GDM1 (cell line): ENCODE measurements at places on chromosomes 2 and 18.

DNA sequence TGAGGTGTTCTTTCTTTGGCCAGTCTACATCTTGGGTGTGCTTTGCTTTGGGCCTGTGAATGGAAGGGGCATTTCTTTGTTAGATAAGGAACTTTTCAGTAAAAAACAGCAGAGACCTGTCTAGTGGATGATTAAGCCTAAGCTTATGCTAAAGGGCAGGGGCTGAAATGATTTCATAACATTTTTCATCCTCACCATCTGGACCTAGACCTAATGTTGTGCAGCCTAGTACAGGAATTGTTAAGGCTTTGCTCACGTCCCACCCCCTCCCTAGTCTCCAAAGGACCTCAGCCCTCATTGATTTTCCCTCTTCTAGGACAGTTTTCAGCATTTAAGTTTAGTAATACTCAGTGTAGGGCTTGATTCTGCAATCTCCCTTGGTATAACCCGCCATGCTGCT is 111.8 kb downstream of the PRKCE start:
- DNase-seq, result no peak

DNA sequence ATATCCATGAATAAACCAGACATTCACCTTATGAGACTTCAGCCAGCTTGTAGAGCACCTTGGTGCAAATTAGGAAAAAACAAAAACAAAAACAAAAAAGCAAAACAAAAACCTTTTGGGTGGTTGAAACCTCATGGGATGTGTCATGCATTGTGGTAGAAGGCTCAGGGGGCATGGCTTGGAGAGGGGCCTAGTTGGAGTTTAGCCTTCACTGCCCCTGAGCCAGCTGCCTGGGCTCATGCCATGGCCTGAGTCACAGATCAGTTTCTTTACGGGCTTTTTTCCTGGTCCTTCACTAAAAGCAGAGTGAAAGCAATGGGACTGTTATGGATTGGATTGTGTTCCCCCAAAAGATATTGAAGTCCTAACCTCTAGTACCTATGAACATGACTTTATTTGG is 22.0 kb upstream of the DAPL1 start:
- no peak for DNase-seq

GRCh38 chr2:240532031-240532775 is 25.6 kb downstream of the ANKMY1 start:
- DNase-seq, result no peak

GRCh38 chr2:20506201-20506685 is 59.4 kb downstream of the RHOB start:
- no peak for DNase-seq
